Activated T-cell treated with anti-CD3 and anti-CD28 coated beads for 48 hours (primary cell): ENCODE measurements at places on chromosomes 13 and 19.

GRCh38 chr13:59120297-59120843 lies 1043.4 kb downstream of the DIAPH3 start:
- no peak for DNase-seq

DNA sequence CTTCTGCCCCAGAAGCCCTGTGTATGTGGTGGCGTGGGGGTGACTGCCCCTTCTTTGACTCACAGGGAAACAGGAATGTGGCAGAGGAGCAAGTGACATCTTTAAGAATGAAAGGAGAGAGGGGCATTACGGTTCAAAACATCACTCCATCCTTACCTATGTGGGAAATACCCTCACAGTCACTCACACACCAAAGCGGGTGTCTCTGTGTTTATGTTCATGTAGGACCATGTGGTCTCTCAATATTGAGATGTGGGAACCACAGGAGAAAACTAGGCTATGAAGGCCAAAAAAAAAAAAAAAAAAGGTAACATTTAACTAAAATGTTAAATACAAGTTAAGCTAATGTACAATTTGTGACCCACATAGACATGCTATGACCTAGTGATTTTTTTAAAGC lies 153.6 kb upstream of the GPR12 start:
- no peak for DNase-seq

DNA sequence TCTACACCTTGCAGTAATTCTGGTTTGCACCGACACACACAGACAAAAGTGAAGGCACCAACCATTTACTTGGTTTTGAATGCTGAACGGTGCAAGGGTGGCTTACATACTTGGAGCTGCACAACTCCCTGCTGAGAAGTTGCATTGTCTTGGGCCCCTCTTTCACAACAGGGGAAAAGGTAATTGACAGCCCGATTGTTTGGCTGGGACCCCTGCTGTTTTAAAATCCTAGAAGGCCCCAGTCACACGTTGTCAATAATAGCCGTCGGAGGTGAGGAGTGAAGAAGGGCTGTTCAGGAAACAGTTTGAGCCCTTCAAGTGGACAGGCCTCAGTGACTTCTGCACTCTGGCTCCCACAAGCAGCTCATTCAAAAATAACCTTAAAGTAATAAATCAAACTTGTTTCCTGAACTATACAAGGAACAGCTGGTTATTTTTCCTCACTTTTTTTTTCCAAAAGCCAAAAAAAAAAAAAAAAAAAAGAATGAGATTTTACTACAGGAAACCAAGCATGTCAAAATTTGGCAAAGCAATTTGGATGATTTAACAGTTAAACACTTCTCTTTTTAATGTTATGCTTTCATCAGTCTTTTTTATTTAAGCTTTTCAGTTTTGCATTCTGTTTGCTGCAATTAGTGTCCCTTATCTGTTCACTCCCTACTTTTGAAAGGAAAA lies 19.0 kb upstream of the SPRY2 start:
- DNase-seq: no peak

GRCh38 chr13:113865427-113865826 lies 1.6 kb upstream of the GAS6 start:
- no peak for DNase-seq

- DNase-seq: no peak
These were observed 2.5 kb downstream of the BSG start for GRCh38 chr19:574658-575526.
